ENCODE measurements at places on chromosomes 7 and 10.

DNA sequence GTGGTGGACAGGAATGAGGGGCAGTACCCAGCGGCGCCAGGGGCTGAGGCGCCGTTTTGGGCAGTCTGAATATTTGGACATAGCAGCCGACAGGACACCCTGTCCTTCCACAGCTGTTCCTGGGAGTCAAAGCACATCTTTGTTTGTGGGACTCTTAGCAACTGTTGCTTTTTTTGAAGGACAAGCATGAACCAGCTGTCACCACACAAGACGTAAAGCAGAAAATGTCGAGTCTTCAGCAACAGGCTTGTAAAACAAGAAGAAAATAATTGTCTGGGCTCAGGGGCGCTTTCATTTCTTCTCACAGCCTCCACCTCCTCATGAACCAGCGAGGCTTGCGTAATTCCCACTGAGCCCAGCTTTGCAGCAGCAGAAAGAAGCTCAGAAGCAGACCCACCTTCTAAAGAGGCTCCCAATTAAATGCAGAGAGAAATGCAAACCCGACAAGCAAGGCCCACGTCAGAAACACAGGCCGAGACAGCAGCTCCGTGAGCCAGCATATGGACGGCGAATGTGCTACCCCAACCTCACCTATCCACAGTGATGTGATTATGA is 68.9 kb upstream of the DNAAF5 start:
- no peak for DNase-seq

DNA sequence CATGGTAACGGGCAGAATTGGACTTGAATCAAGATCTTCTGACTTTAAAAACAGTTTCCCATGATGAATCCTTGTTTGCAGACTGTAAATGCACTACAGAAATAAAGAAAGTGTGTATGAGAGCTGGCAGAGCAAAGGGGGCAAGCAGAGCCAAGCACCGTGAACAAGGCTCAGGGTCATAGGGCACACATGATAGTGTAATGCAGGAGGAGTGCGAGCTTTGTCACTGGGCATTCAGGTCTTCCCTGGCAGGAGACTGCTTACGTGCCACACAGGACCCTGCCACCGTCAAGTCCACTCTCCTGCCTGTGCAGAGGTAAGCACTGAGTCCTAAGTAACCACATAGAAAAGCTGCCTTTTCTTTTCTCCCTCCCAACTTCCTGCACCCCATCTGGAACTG is 93.1 kb upstream of the NPVF start:
- DNase-seq = no peak

- no peak for DNase-seq
Observed at GRCh38 chr10:10902951-10903350, 114.7 kb upstream of the CELF2 start.

GRCh38 chr7:121872831-121873288 is at the start of gene PTPRZ1:
Gene PTPRZ1 (plus strand): TSS chr7:121873161. CDS start chr7:121873500, 339 bp downstream.
- no peak for DNase-seq

- no peak for DNase-seq
Observed at GRCh38 chr10:117638664-117639200, 96.2 kb downstream of the EMX2 start.

DNA sequence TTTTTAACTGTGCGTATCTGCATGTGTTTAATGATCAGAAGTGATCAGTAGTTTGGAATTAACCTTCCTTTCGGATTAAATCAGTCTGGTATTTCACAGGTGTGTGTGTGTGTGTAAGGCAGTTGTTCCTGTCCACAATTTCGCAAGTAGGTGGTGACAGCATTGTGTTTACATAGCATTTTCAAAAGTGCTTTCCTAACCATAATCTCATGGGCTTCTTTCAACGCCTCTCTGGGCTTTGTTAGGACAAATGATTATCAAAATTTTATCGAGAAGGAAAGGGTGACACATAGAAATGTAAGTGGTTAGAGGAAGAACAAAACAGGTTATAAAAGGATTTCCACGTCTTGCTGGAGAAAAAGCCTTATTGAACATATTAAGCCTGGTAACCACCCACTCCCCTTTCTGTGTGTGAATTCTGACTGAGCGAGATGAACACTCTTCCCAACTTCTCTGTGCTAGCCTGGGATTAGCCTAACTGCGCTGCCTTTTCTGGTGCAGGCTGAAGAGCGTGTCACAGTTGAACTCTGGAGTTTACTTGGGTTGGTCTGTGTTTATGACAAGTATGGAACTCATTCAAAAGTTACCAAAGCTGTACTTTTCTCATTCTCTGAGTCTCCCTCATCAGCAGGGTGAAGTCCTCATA is 292.3 kb upstream of the PITRM1 start:
- no peak for DNase-seq

DNA sequence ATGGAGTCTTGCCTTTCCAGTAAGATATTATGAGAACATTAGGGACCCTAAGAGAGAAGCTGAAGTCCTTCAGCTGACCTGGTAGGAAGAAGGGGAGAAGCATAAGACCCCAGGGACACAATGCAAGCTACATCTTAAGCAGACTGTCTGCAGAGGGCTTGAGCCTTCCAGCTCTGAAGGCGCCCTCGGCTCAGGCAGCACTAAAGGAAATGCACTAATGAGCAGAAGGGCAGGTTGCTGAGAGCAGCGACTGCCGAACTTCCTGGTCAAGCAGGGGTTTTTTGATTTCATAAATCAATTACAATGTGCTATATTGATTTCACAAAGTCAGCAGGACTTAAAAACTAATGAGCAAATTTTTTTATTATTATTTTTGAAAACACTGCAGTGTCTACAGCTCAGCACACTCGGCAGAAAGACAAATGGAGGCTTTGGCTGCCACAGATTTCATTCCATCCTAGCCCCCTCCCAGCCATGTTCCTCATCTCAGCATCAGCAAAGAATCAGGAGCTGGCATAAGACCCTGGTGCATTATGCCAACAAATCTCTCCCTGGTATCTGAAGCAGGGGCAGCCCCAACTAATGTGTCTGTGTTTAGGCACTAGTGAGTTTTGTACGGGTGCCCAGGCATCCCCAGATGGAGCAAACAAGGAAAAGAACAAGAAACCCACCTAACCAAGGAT is 57.1 kb downstream of the LRRTM3 start:
- DNase-seq = no peak

DNA sequence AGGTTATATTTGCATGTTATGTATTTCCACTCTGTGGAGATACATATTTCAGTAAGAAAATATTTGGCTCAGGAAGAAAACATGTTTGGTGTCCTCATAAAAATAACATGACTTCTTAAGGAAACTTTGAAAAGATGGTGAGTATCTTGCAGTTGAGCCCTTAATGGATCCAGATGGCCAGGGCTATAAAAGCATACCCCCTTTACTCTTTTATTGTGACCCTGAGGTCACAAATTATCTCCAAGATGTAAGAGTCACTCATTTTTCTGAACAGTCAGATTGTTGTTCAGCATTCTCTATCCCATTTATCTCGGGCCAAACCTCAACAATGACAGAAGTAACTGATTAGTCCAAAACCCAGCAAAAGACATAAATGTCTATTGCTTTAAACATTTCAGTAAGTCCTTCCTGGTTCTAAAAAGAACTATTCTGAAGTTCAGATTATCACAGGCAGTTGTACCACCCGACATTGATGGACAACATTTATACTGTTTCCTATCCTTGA is 539.4 kb downstream of the PARD3 start:
- DNase-seq = no peak

- no peak for DNase-seq
Observed at GRCh38 chr10:90530521-90530920, 327.3 kb downstream of the HTR7 start.

DNA sequence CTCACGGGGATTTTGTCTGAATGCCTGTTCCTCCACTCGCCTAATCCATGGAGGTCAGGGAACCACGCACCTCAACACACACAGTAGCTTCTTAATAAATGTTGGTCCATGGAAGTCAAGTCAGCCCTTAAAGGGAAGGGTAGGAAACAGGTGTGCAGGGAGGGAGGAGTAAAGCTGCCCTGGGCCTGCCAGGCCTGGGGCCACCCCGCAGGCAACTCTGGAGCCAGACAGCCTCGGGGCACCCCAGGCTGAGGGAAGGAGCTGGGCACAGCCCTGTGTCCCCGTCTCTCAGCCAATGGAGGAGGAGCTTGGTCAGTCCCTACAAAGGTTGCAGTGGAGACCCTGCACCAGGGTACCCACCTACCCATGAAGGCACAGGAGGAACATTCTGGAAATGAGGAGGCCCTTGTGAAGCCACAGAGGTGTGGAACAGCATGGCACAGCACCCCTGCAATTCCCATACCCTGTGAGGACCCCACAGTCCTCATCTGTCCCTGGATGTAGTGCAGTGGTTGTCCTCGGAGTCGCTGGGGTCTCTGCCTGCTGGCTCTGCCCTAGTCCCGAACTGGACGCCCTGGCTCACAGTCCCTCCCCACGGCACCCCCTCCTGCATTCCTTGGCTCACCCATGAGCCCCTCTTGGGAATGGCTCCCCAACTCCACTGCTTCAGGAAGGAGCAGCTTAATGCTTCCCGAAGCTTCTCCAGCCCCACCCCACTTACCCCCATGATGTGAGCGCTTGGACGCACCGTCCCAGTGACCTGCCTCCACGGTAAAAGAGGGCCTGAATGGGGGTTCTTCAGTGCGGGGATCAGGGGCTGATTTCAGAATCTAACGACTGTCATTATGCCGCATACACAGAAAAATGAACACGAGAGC is 79.2 kb upstream of the INSIG1 start:
- no peak for DNase-seq

DNA sequence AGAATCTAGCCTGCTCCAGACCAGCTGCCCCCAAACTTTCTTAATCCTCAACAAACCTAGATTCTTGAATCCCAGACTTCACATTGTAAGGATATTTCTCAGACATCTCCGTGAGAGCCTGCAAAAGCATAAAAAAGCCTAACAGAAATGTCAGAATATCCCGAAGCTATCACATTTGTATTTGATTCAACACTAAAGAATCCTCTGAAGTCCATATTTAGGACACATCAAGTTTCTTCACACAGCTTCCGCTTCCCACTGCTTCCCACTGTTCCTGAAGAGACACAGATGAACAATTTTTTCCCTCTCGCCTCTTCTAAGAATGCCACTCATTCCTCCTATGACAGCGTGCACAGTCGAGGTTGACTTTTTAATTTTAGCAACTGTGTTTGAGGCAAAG is 396.2 kb upstream of the IGFBP3 start:
- DNase-seq = no peak

DNA sequence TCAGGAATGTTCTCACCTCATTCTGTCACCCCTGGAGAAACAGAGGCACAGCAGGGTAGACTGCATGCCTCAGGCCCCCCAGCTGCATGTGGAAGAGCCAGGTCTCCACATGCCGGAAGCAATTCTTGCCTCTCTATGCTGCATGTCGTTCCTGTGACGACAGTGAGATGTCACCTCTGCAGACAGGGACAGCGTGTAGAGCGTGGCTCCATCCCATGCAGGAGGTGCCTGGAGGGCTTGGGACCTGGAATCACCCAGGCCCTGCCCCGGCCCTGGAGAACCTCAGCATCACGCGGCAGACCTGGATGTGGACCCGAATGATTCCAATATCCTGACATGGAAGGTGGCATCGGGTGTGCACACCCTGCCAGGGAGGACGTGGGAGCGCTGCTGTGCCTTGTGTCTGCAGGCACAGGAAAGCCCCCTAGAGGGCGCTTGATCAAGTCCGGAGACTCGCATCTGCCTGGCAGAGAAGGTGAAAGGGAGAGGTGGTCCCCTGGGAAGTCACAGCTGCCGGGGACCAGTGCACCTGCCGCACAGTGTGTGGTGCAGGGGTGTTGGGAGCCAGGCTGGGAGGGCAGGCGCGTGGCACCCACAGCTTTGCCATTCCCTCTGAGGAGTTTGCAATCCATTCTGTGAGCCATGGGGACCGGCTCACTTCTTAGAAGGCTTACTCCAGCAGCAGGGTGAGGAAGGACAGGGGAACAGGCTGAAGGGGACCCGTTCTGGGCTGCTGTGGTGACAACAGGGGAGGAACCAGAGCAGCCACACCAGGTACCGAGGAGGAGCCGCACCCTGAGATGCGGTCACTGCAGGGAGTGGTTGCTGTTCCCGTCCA is 45.3 kb upstream of the EN2 start:
- DNase-seq = peak; percentile 6

DNA sequence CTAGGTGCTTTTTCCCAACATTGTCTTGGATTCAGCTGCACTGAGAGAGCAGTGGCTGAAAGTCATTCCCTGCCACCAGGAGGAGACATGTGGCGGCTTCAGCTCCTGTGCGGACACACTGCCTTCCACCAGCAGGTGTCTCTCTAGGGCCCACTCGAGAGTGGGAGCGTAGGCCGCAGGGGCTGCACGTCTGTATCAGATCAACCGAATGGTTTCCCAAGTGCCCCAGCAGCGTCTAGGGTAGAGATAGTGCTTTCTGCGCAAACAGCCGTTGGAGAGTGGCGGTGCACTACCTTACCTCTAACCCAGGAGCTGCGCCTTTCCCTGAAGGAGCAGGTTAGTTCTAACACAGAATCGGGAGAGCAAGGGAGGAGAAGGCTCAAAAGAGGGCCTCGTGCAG is 31.7 kb downstream of the PAPOLB start:
- peak; percentile 59 for DNase-seq

DNA sequence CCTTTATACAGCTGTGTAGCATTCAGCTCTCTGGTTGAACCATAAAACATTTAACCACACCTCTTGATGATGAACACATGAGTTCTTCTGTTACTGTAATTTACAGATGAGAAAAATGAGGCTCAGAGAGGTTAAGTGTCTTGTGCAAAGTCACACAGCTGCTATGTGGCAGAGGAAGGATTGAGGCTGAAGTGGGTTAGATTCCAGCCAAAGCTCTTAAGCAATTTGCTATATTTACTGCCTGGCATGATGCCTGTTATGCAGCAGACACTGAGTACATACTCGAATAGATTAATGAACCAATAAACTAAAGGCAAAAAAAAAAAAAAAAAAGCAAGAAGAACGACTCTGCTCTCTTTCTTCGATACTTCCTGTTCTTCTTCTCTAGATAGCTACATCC is 35.7 kb downstream of the GFRA1 start:
- no peak for DNase-seq

DNA sequence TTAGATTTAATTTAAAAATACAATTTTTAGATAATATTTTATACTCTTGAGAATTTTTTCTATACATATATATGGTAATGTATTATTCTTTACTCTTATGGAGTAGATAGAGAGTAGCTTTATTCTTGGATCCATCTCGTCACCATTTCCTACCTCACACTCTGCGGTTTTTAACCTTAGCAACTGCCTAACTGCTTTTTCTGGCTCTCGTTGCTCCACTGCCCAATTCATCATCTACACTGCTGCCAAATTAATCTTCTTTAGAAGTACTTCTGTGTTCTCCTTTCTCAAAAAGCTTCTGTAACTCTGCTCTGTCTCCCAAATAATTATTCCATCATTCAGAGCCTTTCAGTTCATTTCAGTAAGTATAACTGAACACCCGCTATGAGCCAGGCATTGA is 35.3 kb downstream of the CAPZA2 start:
- DNase-seq = no peak

DNA sequence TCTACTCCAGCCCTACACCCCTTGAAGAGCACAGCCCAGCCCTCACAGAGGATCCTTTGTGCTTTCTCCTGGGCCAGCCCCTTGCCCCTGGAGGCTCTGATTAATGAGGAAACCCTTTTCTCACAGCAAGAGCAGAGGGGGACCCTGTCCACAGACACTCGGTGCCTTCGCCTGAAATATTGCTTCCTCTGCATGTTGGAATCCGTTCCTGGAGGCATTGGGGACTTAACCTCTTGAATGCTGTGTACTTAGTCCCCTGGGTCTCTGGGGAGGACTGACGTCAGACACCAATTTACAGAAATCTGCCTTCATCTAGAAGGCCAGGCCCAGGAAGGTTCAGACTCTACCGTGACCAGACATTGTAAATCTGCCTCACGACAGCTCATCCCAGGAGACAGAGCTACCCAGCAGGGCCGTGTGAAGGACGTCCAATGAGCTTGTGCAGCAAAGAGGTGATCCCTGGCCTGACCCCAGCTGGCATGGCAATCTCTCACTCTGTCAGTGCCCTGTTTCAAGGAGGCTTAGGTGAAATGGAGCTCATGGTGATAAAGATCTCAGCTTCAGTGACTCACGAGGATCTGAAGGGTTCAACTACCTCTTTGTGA is 8.1 kb upstream of the TMEM72 start:
- DNase-seq = no peak
